Upper lobe of right lung (tissue), 1 donor: ENCODE measurements at places on chromosomes 1 and 21. TPM values are rescaled to one million over a fixed set of nuclear protein-coding genes. Genes with fewer than 3 reads are reported as not detected.

DNA sequence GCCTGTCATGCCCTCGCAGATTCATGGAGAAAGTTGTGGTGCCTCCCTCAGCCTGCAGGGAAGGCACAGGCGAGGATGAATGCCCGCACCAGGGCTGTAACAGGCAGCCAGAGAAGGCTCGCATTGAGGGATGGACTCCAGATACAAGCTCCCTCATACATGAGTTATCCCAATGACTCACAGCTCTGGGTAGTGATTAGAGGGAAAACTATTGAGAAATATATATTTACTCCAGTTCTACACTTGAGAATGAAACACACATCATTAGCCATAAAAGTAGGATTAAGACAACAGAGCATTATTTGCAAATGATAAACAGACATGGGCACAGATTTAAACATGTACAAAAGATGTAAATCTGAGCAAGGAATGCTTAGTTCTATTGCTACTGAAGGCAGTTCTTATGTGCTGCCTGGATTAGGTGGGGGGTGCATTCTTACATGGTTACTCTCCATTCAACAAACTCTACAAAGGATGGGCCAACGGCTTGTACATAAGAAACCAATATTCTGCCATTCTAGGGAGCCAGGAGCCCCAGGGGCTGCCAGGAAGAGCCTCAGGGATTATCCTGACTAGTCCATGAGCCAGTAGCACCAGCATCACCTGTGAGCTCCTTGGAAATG, 97.9 kb downstream of the CSMD2 start:
- no peak overlapping the region for H3K4me3 ChIP-seq
- H3K27me3 ChIP-seq: no peaks in the 10 kb centered on the region
- H3K27ac ChIP-seq: no peak overlapping the region
- no peaks in the 10 kb centered on the region for H3K36me3 ChIP-seq
- H3K4me1 ChIP-seq: no peaks in the 10 kb centered on the region

DNA sequence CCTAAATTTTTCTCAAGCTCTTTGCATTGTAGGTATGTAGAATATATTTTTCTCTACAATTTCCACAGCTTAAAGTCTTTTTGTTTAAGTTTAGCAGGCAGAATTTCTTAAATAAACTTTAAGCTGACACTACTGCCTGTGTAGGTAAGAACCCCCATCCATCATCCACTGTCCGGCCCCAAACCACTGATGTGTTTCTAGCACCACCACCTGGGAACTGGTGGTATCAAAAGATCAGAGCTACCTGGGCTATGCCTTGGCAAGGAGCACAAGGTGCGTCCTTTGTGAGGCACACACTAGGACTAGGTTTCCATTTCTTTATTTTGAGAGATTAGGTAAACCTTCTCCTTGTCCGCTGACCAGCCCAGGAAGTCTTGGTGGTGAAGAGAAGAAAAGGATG, 10.5 kb upstream of the LELP1 start:
- no peak for DNase-seq
- H3K36me3 ChIP-seq: no peaks in the 10 kb centered on the region
- H3K4me1 ChIP-seq: no peaks in the 10 kb centered on the region
- no peak overlapping the region for H3K4me3 ChIP-seq
- H3K27me3 ChIP-seq: peaks cover 27% of the 10 kb centered on the region
- no peak overlapping the region for H3K27ac ChIP-seq

- H3K4me3 ChIP-seq: no peak overlapping the region
- no peaks in the 10 kb centered on the region for H3K36me3 ChIP-seq
- DNase-seq: no peak
- H3K27ac ChIP-seq: no peak overlapping the region
- H3K27me3 ChIP-seq: no peaks in the 10 kb centered on the region
Observed at GRCh38 chr1:230113235-230113592, 46.2 kb downstream of the GALNT2 start.

DNA sequence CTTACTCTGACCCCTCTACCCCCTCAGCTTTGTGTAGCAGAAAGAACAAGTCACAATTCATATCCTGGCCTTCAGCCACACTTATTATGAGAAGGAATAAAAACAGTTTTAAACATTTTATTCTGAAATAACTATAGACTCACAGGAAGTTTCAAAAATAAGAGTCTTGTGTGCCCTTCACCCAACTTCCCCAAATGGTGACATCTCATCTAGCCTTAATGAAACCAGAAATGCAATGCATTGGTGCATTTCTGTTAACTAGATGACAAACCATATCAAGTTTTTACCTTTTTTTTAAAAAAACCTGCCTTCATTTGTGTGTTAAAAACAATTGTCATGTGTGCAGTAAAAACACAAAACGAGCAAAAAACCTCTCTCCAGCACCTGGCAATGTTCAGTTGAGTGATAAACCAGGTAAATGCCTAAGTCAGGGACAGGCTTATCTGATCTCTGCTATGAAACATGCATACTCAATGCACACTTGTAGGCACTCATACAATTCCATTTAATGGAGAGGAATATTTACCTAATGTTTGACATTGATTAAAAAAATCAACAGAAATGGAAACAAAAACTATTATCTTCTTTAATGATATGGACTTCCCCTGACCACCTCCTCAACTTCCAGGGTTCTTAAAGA, 51.5 kb downstream of the SH3BGR start:
- H3K27ac ChIP-seq: no peak overlapping the region
- no peak for DNase-seq
- H3K4me3 ChIP-seq: no peak overlapping the region
- H3K36me3 ChIP-seq: no peaks in the 10 kb centered on the region

GRCh38 chr1:77342745-77343144, 60.9 kb downstream of the AK5 start:
- H3K27me3 ChIP-seq: no peaks in the 10 kb centered on the region
- no peaks in the 10 kb centered on the region for H3K36me3 ChIP-seq
- no peaks in the 10 kb centered on the region for H3K4me1 ChIP-seq
- no peak overlapping the region for H3K27ac ChIP-seq

DNA sequence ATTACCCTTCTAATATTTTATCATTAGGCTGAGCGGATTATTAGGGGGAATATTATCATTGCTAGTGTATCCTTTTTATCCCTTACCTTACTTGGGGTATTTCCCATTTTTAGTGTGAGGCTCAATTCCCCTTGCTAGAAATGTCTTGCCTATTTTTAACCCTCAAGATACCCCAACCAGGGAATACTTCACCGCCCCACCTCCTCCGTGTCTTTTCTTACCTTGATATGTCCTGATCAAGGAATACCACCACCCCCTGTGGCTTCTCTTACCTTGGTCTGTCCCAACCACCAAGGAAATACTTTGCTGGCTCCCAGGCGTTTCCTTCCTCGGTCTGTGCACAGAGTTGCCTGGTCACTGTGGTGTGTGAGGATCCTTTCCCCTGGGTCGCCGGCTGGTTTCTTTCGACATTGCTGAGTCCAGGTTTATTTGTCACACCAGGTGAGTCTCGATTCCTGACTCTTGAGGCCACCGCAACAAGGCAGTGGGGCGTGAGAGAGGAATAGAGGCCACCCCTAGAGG, 57.8 kb downstream of the SERINC2 start:
- no peaks in the 10 kb centered on the region for H3K4me1 ChIP-seq
- no peaks in the 10 kb centered on the region for H3K27me3 ChIP-seq
- DNase-seq: no peak
- H3K4me3 ChIP-seq: no peak overlapping the region
- no peak overlapping the region for H3K27ac ChIP-seq

GRCh38 chr1:11622398-11622797, 31.8 kb downstream of the FBXO2 start:
- H3K4me3 ChIP-seq: no peak overlapping the region
- no peak overlapping the region for H3K27ac ChIP-seq
- H3K27me3 ChIP-seq: peaks cover 12% of the 10 kb centered on the region
- H3K4me1 ChIP-seq: no peaks in the 10 kb centered on the region
- no peaks in the 10 kb centered on the region for H3K36me3 ChIP-seq

DNA sequence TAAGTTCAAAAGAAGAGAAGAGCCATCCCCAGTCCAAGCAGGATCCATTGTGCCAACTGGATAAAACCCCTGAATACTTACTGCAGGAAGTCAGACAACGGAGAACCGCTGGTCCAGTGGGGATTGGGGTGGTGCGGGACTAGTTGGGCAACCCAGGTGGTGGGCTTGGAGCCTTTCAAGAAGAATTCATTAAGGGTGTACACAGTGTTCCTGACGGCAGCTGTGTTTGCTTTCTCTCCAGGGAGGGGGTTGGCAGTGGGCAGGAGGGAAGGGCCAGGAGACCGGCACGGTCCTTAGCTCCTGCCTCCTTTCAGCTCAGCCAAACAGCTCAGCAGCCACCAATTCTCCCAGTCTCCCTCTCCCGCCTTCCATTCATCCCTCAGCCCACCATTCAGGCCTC, 7.1 kb upstream of the CDK18 start:
- no peak overlapping the region for H3K27ac ChIP-seq
- DNase-seq: no peak
- H3K27me3 ChIP-seq: no peaks in the 10 kb centered on the region
- peaks cover 11% of the 10 kb centered on the region for H3K4me1 ChIP-seq
- no peak overlapping the region for H3K4me3 ChIP-seq
- H3K36me3 ChIP-seq: no peaks in the 10 kb centered on the region

DNA sequence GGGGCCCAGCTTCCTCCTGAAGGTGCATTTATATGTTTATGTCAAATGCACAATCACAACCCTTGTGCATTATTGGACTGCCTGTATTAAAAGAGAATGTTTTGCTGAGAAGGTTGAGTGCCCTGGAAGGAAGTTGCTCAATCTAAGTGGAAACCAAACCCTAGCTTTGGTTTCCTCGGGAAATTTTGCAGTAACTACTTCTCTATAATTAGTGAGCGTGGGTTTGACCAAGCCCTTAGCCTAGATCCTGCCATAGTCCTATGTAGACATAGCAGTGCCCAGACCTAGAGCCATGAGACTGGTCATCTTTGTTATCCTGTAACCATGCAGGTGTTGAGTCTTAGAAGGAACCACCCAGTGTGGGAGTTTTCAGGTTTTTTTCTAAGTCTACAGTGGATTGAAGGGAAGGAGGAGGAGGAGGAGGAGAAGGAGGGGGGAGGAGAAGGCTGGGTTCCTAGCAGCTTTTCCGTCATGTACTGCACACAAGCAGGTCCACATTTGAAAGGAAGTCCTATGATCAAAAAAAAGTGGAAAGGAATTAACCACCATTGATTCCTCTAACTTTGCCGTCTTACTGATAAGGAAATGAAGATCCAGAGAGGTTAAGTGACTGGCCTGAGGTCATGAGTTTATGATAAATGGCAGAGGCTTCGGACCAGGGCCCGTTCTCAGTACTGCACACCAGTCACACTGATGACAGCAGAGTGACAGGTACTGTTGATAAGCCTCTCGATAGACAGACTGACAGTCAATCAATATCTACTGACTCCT, 72.2 kb upstream of the LYST start:
- no peak for DNase-seq
- H3K4me1 ChIP-seq: peaks cover 41% of the 10 kb centered on the region
- H3K36me3 ChIP-seq: no peaks in the 10 kb centered on the region
- H3K4me3 ChIP-seq: no peak overlapping the region
- peak overlapping the region; percentile 63 for H3K27ac ChIP-seq
- no peaks in the 10 kb centered on the region for H3K27me3 ChIP-seq

DNA sequence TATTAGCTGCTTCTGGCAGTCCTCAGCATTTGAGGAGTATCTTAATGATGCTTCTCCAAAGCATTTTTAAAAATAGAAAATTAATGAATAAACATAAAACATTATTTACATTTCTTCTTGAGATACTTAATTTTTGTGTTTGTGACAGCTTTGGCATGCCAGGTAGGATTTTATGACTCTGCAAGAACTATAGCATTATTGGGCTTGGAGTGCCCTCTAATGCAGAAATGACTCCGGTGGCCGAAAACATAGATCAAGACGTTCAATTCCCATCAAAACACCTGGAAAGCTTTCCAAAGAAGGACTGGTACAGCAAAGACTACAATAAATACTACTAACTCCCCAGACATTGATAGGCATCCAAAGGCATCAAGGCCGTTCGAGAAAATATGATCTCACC, 366.4 kb upstream of the CXADR start:
- H3K36me3 ChIP-seq: no peaks in the 10 kb centered on the region
- H3K4me1 ChIP-seq: no peaks in the 10 kb centered on the region

- peaks cover 6% of the 10 kb centered on the region for H3K4me1 ChIP-seq
- no peaks in the 10 kb centered on the region for H3K27me3 ChIP-seq
- DNase-seq: no peak
- H3K36me3 ChIP-seq: no peaks in the 10 kb centered on the region
- H3K4me3 ChIP-seq: no peak overlapping the region
- no peak overlapping the region for H3K27ac ChIP-seq
Observed at GRCh38 chr1:31485166-31485565, 72.2 kb downstream of the SERINC2 start.

GRCh38 chr1:177302357-177303044, 131.7 kb downstream of the BRINP2 start:
- no peak overlapping the region for H3K27ac ChIP-seq
- DNase-seq: peak; percentile 65
- H3K4me1 ChIP-seq: no peaks in the 10 kb centered on the region

DNA sequence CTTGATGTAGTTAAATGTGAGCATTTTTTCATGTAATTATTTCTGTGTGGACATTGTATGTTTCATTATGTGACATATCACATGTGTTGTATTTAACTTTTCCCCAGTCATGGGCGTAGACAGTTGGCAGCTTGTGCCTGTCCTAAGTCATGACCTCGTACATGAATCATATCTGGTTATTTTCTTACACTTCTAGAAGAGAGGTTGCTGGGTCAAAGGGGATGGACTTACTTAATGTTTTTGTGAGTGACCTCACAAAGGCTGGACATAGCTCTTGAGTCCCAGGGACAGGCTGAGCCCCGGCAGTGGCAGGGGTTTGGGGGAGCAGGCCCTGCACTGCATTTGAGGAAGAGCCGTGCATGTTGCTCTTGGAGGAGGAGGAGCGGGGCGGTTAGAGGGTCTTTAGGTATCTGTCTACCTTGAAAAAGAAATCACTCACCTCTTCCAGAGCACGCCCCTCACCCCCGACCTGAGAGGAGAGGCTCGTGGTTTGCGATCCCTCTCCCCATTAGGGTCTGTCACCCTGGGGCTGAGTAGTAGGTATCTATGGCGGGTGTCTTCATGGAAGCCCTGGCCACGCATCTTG, 16.4 kb downstream of the IFNGR2 start:
- no peak for DNase-seq
- no peak overlapping the region for H3K4me3 ChIP-seq
- peak overlapping the region; percentile 55 for H3K27ac ChIP-seq
- peaks cover 86% of the 10 kb centered on the region for H3K36me3 ChIP-seq
- no peaks in the 10 kb centered on the region for H3K27me3 ChIP-seq

The MCOLN2 gene
- total RNA-seq: 10.1 TPM

The KCNA2 gene
- total RNA-seq: 0.64 TPM

The LAD1 gene
- total RNA-seq: 42.6 TPM

The APOBEC4 gene
- not detected for total RNA-seq

The TMEM54 gene
- 41.9 TPM for total RNA-seq

The SPRR4 gene
- total RNA-seq: not detected

The CCDC190 gene
- not detected for total RNA-seq

The CFAP107 gene
- not detected for total RNA-seq
